ENCODE measurements at places on chromosomes 1 and 21.

DNA sequence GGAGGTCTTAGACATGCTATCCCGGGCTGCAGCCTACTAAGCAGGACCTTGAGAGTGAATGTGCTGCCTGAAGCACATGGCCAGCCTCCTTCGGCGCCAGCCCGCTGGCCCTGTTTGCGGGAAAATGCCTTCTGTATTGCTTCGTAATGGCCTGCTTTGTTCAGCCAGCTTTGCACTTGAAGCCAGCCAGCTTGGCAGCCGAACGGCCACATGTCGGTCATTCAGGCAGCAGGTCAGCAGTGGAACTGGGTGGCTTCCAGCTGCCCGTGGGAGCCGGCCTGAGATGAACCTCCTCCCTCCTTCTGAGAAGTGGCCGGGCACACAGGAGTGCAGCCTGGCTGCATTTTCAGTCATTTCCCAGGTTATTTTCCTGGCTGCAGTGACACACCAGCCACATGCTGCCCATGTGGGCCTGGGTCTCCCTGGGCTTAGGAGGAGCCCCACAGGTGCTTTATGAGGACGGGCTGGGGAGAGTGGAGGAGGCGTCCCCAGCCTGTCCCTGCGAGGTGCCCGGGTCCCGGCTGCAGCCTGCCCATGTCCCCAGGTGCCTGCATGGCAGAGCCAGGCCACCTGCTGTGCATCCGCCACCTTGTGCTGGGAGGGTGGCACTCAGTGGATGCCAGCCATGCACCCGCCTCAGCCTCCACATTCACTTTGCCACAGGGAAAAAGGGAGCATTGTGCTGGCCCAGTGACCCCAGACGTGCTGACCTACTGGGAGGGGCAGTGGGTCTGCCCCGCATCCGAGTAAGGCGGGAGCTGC is 103.5 kb downstream of the SIK1 start:
- no peak for DNase-seq

GRCh38 chr1:30414086-30414850 is 309.1 kb downstream of the MATN1 start:
- no peak for DNase-seq

DNA sequence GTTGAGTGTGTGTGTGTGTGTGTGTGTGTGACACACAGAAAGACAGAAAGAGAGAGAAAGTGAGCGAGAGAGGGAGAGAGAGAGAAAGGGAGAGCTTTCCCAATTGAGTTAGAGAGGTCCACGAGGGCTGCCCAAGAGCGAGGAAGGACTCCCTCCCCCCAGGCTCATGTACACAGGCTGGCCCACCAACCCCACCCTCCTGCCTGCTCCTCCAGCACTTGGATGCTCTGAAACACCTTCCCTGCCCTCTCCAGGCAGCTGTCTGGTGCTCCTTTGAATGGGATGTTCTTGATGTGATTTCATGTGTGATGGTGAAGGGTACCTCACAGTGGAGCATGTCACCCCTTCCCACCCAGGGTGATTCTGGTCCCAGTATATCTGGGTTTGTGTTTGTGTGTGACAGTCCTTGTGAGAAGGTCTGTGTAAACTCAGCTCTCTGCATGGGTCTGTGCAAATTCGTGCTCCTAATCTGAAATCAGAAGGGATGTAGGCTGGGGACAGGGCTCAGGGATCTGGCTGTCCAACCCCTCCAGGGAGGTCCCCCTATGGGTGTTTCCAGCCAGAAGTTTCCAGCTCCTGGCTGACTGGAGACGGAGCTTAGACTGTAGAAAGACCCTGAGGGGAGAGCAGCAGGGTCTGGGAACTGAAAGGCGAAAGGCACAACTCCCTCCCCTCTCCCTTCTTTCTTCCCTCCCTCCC is 6.8 kb upstream of the PEAR1 start:
- no peak for DNase-seq

GRCh38 chr1:167477986-167478385 is 40.3 kb downstream of the CD247 start:
- no peak for DNase-seq

GRCh38 chr21:38798081-38798480 is 7.6 kb upstream of the ETS2 start:
- DNase-seq = no peak

DNA sequence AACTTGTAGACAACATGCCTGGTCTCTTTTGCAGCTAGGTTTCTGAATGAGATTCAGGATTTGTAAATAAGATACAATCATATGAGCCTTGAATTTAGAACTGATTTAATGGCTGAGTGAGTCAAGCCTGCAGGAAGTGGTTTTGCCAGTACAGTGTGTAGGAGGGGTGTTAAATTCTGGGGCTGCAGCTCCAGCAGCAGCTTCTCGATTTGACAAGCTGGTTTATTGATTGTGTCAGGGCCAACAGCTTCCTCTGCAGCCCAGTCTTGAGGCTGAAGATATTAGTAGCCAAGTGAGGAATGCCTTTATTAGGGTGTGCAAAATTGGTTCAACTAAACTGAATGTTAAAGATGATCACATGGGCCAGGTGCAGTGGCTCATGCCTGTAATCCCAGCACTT is 11.5 kb upstream of the PLA2G5 start:
- peak; percentile 15 for DNase-seq

DNA sequence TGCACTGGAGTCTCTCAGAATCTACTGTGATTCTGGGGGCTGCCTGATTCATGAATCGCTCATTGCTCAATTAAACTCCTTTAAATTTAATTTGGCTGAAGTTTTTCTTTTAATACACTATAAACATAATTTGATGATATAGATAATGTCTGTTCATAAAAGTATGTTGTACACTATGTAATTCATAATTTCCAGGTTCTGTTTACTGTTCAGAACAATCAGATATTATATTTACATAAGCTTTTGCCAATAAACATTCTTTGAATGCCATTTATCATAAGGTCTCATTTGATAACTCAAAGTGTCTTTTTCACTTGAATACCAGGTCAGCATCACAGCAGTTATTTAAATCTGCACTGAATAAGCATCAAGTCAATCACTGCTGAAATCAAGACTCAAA is 39.6 kb downstream of the PIGK start:
- no peak for DNase-seq

DNA sequence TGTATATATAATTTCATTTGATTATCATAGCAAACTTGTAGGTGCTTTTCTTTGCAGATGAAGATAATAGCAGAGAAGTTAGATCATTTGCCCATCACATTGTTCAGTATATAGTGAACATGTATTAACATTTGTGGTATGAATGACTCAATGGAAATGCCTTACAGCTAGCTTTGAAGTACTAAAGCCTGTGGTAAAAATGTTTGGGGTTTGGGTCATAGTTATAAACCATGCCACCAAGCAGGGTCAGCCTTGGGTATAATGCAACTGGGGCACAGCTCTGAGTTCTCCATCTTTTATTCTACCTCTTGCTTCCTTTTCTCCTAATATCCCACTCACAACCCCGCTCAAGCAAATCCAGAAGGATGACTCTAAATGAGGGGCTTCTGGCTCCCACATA is 141.6 kb downstream of the KCNT2 start:
- DNase-seq = no peak

DNA sequence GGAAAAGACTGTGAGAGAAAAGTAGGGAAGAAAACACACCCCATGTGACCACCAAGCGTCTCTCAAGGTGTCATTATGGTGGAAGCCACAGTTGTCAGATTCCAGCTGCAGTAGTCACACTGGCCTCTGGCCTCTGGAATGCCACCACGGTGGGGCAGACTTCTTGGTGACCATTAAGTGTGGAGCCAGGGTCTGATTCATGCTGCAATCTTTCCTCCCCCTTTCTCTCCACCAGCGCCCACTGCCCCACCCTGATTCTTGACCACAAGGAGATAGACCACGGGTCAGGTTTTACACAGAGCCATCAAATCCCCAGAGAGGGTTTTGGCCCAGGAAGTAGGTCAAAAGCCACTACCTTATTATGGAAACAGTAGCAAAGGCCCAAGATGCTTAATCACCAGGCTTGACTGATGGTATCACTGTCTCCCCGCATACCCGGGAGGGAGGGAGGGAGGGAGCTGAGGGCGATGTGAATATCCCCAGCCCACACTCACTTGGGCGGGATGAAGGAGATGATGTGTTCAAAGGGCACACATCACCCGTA is 52.7 kb upstream of the GRHL3 start:
- DNase-seq = no peak

DNA sequence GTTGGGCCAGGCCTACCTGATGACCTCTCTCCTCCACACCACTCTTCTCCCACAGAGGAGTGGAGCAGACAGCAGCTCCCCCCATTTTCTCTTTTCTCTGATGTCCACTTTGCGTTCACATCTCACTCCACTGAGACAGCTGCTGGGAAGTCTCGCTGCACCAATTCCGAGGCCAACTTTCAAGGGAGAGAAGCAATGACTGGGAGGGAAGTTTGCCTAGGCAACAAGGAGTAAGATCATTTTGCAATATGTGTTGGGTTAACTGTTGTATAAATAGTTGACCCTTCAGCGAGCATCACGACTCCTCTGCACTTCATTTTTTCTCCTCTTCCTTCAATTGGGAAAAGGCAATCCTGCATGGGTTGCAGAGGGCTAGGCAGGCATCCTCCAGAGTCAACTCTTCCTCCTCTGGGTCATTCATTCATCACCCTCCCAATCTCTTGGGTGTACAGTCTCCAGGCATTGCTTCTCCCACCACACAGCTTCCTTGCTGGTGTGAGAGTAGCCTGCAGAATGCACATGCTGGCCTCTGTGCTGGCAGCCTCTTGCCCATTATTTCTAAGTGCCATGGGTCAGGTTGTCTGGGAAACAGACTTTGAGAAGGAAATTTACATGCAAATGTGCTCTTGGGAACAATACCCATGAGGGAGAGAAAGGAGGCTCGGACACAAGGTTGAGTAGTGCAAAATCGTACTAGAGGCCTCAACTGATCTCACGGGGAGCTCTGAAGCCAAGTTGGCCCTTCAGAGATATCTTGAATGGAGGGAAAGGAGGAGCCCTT is 75.8 kb upstream of the BCAR3 start:
- no peak for DNase-seq

DNA sequence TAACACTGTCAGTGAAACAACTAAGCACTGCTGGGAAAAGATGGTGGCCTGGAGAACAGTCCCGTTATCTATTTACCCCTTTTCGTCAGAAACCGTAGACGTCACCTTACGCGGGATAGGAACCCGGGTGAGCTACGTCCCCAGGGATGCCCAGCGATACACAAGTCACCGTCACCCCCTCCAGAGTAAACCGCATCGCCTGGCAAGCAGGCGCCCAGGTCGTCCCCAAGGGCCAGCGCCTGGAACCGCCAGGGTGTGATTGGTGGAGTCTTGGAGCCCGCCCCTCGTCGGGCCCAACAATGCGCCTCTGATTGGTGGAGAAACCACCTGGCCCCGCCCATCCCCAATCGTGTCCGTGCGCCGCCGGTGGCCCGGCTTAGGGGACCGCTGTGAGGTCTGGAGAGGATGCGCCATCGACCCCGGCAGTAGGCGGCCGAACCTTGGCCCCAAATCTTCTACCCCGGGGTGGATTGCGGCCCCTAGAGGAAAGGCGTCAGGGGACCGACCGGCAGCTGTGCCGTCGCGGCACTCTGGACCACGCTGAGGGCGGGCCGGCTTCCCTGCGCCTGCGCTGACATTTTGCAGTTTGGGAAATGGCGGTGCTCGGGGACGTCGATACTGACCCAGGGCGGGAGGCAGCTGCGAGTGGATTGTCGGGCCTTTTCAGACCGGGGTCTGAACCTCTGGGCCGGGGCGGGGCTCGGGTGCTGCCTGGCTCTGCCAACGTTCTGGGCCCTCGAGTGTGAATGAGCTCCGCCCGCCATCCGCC is 34.4 kb downstream of the SLC2A1 start:
- DNase-seq = peak; percentile 82

DNA sequence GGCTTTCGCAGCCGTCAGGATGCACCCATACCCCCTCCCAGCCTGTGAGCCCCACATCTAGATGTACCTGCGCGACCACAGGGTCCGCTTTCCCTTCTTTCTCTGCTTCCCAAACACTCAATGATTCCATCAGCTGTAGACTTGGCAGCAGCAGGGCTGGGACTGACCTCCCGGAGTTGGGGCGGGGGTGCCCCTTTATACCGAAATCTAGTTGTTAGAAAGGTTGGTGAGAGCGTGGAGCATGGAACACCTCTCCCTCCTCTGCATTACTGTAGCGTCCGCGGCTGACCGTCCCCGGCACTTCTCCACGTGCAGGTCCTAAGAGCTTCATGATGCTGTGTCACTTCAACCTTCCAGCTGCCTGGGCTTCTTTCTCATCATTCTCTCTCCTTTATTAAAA is 21.1 kb upstream of the ACTRT2 start:
- no peak for DNase-seq

DNA sequence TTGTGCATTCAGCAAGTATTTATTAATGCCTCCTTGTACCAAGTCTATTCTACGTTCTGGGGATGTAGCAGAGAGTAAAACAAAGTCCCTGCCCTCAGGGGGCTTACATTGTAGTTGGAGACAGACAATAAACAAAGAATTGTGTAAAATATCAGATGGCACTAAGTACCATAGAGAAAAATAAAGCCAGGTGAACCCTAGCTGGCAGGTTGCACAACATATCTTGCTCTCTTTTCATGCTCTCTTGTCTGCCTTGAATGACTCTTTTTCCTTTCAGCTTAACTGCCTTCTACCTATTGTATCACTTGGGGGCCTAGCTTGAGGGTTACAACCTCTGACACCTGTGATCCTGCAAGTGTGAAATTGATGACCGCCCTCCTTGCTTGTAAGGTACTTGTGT is 20.7 kb upstream of the FASLG start:
- no peak for DNase-seq

DNA sequence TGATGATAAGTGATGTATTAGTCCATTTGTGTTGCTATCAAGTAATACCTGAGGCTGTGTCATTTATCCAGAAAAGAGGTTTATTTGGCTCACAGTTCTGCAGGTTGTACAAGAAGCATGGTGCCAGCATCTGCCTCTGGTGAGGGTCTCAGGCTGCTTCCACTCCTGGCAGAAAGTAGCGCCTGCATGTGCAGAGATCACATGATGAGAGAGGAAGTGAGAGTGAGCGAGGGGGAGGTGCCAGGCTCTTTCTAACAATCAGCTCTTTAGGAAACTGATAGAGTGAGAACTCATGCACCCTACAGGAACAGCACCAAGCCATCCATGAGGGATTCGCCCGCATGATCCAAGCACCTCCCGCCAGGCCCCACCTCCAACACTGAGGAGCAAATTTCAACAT is 2.2 kb upstream of the FHAD1 start:
- DNase-seq = no peak

- DNase-seq = no peak
These were observed 138.0 kb upstream of the SAMSN1 start for GRCh38 chr21:14684071-14684470.

GRCh38 chr1:222539951-222540597 is 7.8 kb downstream of the HHIPL2 start:
- no peak for DNase-seq
